Left ventricle myocardium inferior (tissue), 1 donor: ENCODE measurements at places on chromosomes 3 and 15.

DNA sequence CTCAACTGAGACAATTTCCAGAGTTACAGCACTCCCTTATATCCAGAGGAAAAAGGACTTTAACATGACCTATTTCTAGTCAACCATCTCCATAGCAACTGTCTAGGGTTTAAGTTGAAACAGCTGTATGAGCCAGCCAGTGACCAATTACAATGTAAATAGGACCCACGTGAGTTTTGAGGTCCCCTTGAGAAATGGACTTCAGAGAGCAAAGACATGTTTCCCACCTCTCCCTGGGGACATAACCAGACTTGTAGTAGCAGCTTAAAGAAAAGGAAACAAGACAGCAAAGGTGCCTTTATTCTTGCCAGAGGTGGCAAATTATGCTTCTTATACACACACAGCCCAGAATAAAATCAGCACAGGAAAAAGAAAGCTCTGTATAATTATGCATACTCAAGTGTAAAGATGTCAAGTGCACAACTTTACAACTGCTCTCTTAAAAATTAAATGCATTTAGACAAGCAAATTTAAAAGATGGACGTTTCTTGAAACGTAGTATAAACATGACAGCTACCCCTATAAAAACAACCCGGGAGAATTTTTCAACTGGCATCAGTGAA is 40.2 kb downstream of the SUMF1 start:
- DNase-seq, result no peak

GRCh38 chr3:10142707-10143560 is 1.4 kb downstream of the VHL start:
- no peak for DNase-seq

DNA sequence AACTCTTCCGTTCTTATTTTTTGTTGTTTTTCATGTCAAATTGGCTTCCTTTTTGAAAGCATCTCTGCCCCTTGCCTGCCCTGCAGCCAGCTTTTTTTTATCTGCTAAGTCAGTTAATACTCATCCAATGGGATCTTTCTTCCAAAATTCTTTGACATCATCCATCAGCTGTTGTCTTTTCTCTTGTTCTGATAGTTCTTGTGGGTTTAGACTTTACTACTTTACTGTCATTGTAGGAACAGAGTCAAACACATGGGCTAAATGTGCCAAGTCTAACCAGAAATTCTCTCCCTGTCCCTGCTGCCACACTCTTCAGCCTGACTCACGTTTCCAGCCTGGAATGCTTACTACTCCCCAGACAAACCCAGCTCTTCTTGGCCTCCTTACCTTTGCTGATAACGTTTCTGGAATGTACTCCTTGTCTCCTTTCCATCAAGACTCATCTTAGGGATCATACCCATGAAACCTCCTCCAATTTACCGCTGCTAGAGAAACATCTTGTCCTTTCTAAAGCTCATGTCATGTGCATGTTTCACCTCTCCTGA is 10.7 kb upstream of the VPS8 start:
- DNase-seq, result no peak

DNA sequence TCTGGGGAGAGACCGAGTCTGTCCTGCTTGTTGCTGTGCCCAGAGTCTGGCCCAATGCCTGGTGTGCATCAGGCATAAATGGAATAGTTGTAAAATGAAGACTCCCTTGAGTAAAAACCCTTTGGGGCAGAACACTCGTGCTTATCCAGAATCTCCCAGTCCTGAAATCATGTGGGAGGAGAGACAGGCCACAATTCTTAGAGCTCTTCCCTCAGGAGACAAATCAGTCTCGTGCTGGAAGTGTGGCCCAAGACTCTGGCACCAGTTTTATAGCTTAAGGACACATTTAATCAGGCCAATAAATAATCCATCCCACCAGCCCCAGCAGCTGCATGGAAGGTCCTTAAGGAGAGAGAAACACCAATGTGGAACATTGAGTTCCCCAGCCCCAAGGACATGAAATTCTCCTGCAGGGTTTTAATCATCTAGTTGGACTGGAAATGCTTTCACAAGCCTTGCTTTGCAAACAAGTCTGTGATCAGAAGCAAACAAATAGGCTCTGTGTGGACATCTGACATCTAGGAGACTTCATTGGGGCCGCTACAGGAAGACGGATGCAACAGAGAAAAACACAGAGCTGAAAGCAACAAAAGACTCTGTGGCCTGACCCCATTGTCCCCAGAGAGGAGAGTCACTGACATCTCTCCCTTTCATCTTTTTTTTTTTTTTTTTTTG is 70.4 kb downstream of the LSM3 start:
- no peak for DNase-seq

GRCh38 chr3:128780101-128780837 is 54.3 kb downstream of the RAB7A start:
- no peak for DNase-seq

DNA sequence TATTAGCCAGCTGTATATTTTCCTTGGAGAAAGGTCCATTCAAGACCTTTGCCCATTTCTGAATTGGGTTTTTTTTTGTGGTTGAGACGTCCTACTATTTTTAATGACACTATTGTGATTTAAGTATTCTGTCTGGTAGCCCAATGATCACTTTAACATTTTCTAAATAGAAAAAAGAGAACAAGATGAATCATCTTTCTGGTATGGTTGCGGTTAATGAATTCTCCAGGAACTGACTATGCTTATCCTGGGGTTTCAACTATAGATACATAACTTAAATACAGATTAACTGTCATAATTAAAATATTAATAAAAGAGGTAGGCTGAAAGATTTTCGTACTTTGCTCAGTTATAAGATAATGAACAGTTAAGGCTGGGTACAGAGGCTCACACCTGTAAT is 51.9 kb downstream of the PBRM1 start:
- DNase-seq, result no peak

DNA sequence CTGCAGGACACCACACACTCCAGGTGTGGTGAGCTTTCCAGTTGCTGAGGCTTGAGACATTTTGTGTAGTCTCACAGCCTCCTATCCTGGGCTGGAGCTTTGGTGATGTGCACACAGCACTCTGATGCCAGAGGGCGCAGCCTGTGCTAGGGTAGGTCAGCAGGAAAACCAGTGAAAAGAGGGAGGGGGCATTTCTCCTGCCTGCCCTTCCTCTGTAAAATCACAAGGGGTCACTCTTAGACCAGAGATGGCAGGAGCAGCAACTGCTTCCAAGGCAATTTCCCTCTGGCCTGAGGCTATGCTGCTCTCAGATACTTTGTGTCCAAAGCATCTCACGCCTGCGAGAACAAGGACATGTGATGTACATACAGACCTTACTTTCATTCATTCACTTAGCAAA is 16.5 kb upstream of the MUSTN1 start:
- DNase-seq, result no peak

DNA sequence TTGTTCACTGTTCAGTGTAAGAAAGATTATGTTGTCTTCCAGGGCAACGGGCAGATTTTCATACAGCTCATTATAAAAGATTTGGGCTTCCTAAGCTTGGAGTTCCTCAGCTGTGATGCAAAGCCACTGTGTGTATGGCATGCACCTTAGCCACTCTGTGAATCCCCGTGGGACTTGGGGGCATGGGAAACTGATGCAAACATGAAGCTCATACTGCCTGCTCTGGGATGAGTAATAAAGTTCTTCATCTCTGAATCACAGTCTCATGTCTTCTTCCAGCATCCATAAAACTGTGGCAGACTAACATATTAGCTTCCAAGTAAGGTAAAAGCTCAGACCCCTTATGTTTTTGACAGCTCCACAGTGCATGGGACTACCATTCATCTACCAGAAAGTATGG is 154.3 kb upstream of the RORA start:
- DNase-seq, result no peak

- no peak for DNase-seq
Measured at GRCh38 chr3:106758459-106758858, 618.8 kb upstream of the CCDC54 start.

- no peak for DNase-seq
Measured at GRCh38 chr3:34742151-34742550, 897.2 kb upstream of the ARPP21 start.

GRCh38 chr3:185825639-185826481 is 1.0 kb upstream of the IGF2BP2 start:
- peak; percentile 36 for DNase-seq

DNA sequence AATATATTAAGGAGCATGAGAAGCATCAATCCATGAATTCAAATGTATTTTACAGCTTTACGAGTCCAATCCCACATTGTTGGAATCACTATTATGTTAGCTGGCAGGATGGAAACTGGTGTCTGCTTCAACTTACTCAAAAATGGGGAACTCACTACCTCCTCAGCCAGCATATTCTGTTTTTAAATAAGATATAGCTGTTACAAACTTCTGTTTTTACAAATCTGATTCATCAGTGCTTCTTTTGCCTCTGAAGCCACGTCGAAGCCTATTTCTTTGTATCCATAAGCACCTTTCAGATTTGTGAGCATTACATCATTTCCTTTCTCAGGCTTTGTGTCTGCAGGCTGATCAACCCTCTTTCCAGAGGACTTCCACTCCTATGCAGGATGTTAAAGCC is 105.9 kb downstream of the TPRG1 start:
- no peak for DNase-seq

GRCh38 chr3:43410592-43410991 is 124.3 kb downstream of the SNRK start:
- DNase-seq, result no peak

DNA sequence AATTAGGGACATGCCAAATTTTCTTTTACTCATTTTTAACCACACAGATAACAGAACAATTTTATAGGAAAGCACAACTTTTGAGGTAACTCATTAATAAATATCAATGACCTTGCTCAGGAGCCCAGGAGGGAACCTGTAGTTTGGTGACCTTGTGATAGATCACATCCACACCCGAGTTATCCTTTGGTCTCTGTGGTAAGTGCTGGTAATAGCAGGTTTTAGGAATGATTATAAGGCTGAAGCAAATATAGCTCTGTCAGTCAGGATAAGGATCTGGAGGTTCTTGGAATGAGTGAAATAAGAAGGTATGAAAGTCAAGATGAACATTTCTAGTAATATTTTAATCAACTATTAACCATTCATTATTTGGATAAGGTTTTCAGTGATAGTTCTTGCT is 46.5 kb downstream of the EPHA6 start:
- DNase-seq, result no peak

- DNase-seq, result no peak
Measured at GRCh38 chr3:81336470-81336869, 425.0 kb downstream of the GBE1 start.

- DNase-seq, result no peak
Measured at GRCh38 chr15:60536951-60537350, 58.0 kb upstream of the ICE2 start.

- no peak for DNase-seq
Measured at GRCh38 chr15:92806763-92807162, 93.4 kb upstream of the CHD2 start.

DNA sequence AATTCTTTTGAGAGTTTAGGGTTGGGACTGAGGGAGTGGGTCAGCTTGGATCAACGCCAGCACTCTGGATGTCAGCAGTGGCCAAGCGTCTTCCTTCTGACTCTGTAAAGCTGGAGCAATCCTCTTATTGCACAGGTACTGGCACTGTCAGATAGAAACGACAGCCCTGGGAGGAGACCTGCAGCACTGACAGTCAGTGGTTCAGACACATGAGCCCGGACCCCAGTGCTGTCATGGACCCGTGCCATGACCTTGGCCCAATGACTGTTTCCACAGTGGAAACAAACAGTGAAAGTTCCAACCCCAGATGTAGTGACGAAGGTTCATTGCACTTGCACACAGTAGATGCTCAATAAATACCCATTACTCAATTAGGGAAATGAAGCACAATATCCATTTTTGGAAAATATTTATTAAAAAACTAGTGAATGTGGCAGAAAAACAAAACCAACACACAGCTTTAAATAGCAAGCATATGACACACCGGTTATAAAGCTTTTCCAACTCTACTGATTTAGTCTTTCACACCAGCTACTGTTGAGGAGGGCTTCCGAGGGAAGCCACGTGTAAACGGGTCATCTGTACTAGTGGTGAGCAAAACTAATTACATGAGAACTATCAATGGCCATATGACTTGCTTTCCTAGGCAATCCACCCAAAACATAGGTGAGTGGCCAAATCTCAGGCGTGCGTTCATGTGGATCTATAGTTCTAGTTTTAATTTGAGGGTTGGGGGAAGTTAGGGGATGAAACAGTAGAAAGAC is 22.1 kb downstream of the SIAH2 start:
- DNase-seq, result no peak
